ENCODE measurements at places on chromosomes 1 and 21.

- DNase-seq: no peak
These were observed 4.3 kb downstream of the OLIG2 start for GRCh38 chr21:33029975-33030461.

DNA sequence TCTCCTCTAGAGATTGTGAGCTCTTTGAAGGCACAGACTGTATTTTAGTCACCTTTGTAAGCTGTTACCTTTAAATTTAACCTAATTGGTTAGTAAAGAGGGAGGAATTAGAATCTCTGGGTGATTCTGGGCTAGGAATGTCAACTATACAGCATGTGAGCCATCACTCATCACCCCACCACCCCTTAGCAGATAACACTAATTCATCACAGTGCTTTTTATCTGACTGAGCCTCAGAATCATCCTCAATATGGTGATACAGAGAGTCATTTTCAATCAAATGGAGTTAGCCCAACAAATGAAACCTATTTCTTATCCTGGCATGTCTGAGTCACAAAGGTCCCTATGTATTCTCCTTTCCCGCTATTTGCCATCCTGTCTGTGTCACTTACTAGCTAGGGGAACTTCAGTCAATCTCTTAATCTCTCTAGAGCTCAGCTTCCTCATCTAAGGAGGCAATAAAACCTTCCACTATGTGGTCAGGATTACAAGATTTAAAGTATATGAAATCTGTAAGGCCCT, 13.3 kb downstream of the KCNJ10 start:
- no peak for DNase-seq

- no peak for DNase-seq
These were observed 110.1 kb downstream of the ZBTB18 start for GRCh38 chr1:244161236-244161510.

DNA sequence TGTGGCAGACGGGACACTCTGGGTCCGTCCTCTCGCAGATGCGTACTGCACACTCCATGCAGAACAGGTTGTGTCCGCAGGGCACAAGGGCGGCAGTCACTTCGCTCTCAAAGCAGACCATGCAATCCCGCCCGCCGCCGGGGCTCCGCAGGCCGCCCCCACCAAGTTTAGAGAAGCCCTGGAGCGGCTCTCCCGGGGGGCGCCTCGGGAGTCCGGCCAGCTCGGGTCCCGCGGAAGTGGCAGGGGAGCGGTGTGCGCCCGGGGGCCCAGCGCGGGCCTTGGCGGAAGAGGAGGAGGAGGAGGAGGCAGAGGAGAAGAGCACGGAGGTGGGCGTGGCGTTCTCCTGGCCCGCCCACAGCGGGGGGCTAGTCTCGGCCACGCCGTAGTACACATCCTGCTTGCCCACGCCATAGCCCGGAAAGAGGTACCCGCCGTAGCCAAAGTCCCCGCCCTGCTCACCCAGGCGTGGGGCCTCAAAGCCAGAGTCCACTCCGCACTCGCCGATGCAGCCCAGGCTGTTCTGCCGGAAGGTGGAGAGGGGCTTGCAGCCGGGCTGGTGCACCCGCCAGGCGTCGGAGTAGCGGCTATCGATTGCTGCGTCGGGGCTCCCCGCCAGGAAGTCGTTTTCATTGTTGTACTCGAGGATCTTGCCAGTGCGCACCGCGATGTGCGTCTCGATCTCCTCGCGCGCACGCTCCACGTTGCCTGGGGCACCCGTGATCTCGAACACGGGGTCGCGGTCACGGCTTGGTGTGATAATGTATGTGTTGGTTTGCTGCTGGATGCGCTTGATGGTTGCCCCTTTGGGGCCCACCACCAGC, 5.4 kb downstream of the MEX3A start:
- no peak for DNase-seq

DNA sequence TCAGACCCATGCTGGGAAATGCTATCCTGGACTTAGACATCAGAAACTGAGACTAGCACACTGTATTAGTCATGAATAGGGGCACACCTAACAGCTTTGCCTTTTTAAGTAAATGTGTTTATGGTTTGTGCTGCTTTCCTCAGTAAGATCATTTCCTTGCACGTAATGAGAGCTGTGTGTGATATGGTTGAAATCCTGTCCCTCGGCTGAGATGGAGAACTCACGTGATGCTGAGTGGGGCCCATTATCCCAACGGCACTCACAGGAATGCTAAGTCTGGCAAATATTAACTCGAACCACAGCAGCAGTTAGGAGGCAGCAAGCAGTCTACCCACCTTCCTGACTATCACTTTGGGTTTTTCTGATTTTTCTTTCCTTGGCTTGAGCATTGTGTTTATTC, 38.2 kb downstream of the BCL9 start:
- DNase-seq: no peak

DNA sequence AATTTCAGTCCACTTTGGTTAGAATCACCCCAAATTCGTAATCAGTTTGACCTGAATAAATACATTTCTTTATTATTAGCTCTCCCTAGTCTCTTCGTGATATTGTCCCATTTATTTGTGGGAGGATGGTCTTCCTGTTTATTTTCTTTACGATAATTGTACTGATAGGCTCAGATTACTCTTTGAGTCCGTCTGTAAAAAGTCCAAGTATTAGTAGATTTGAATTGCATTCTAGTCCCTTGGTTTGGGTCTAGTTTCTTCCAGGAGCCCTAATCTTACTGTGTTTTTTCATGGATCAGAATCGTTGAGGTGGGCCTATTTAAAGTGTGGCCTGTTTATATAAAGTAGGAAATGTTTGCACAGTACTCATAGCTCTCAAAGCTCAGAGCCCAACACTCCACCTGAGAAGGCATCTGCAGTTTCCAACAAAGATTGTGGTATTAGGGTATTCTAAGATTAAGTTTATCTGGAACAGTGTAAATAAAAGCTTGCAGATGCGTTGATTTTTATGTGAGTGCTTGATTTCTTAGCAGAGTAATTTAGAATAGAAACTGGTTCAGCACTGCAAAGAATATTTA, 33.1 kb downstream of the MAP3K21 start:
- DNase-seq: no peak

- DNase-seq: no peak
These were observed 16.7 kb downstream of the STYXL2 start for GRCh38 chr1:167110586-167110985.

DNA sequence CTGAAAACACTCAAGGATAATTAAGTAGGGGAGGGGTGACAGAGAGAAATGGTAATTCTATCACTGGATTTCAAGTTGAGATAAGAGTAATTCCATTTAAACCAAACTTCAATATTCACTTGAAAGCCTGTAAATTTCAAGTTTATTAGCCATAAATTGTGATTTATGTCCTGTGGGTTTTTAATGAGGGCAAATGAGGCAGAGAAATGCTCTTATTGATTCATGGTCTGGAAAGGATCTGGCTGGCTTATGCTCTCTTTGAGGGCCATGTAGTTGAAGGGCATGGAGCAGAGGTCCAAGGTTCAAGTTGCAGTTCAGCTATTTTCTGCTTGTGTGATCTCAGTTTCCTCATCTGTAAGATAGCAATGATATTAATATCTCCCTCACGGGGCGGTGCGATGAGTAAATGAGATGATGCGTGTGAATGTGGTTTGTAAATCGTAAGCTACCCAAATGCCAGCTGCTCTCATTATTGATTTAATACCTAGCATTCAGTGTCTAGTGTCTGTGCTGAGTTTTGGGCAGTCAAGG, 12.3 kb downstream of the OLFML3 start:
- no peak for DNase-seq

- no peak for DNase-seq
These were observed 17.8 kb downstream of the PKNOX1 start for GRCh38 chr21:42991992-42992740.

DNA sequence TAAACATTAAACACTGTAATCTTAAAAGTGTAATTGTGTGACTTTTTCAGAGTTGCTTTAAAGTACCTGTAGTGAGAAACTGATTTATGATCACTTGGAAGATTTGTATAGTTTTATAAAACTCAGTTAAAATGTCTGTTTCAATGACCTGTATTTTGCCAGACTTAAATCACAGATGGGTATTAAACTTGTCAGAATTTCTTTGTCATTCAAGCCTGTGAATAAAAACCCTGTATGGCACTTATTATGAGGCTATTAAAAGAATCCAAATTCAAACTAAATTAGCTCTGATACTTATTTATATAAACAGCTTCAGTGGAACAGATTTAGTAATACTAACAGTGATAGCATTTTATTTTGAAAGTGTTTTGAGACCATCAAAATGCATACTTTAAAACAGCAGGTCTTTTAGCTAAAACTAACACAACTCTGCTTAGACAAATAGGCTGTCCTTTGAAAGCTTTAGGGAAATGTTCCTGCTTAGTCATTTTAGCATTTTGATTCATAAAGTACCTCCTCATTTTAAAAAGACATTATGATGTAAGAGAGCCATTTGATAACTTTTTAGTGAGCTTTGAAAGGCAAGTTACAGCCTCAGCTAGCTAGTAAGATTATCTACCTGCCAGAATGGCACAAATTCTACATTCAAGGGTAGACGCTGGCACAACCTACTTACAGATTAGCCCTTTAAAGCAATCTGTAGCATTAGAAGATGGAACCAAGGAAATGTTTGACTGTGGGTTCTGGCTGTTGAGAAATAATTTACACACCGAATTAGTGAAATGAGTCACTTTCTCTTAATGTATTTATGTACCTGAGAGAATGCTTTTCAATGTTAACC, 9.4 kb downstream of the SOD1 start:
- no peak for DNase-seq

DNA sequence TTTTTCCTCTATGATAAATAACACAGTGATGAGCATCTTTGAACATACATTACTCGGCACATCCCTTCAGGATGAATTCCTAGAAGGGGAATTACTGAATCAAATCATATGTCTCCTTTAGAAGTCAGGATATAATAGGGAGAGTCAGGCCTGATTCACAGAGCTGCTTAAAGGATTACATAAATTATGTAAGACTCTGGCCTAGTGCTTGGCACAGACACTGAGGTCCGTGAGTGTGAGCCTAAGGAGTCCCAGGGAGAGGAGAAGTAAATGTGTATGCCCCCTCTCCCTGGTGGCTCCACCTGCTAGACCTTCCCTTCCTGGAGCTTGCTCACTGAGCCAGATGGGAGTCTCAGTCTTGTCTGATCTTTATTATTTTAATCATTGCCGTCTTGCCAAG, 8.6 kb upstream of the FOXE3 start:
- DNase-seq: no peak

DNA sequence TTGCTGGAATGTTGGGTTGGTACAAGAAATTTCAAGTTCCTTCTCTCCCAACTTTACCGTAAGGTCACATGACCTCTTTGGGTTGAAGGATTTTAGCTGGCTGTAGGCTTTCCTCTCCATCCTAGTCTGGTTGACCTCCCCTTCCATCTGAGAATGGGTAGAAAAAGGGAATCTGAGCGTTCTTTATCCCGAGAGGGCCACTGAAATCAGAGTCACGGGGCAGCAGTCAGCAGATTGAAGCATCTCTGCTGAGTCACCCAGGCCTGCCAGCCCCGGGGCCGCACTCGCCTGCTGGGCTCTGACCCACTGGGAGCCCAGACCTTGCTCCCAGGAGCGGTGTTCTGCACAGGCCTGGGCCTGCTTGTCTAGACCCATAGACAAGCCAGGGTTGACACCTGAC, 31.0 kb downstream of the TMCC2 start:
- no peak for DNase-seq

GRCh38 chr1:169027607-169028320, 78.7 kb upstream of the ATP1B1 start:
- DNase-seq: no peak

- DNase-seq: no peak
These were observed 4.3 kb upstream of the OR2C3 start for GRCh38 chr1:247540581-247540980.

- DNase-seq: no peak
These were observed 1.9 kb upstream of the CA6 start for GRCh38 chr1:8943498-8944405.

DNA sequence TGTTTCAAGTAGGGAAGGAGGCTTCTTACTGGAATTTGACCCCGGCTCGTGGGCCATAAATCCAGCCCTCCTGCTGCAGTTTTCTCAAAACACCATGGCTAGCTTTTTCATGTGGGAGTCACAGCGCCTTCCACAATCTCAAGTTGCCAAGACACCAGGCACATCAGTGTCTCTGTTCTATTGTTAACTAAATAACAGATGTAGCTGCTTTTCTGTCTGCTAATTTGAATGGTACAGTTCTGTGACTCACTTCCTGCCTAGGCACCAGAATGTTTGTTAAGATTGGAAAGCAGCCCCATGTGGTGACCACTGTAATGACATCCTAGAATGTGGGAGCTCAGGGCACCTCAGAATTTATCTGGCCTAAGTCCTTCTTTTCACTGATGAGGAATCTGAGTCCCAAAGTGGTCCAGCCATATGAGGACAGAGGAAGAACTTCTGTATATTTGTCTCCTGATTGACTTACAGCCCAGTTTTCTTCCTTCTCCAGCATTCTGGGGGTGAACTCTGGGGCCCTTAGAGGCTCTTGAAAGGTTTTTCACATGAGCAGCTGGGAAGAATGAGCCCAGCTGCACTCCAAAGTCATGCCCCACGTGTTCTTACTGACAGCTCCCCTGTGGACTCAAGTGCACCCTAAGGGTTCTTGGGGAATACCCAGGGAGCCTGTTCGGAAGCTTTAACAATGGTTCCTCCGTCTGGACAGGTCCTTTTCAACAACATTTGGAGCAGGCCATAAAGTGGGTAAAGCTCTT, 27.5 kb downstream of the TRIM45 start:
- no peak for DNase-seq

GRCh38 chr1:186511761-186512637, 51.1 kb upstream of the PDC start:
- no peak for DNase-seq

GRCh38 chr1:55257958-55258357, 42.8 kb upstream of the USP24 start:
- peak; percentile 59 for DNase-seq

- DNase-seq: peak; percentile 72
These were observed 6.6 kb downstream of the LDLRAD2 start for GRCh38 chr1:21818656-21819055.

DNA sequence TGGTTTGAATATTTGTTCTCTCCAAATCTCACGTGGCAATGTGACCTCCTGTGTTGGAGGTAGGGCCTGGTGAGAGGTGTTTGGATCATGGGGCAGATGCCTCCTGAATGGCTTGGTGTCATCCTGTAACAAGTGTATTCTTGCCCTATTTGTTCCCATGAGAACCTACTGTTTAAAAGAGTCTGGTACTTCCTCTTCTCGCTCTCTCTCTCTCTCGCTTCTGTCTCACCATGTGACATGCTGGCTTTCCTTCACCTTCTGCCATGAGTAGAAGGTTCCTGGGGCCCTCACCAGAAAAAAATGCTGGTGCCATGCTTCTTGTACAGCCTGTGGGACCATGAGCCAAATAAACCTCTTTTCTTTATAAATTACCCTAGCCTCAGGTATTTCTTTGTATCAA, 8.4 kb upstream of the PAXBP1 start:
- no peak for DNase-seq

DNA sequence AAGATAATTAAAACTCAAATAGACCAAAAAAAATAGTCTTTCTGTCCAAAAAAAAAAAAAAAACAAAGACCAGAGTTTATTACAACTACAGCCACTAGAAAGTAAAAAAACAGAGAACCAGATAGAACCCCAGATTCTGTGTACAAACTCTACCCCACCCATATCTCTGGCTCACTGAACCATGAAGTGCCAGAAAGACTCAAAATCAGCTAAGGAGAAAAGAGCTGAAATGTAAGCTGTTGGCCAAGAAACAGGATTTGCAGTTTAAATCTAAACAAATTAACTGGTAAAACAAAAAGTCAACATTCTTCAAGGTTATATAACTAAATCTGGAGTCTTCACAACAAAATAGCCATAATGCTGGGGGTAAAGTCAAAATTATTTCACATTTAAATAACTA, 278.9 kb downstream of the SEC16B start:
- no peak for DNase-seq

Measured in activated CD8-positive, alpha-beta memory T cell treated with anti-CD3 and anti-CD28 coated beads, Interleukin-2, amount 50 U/mL, for 48 hours (primary cell).